Fibroblast of skin of scalp (primary cell): ENCODE measurements at places on chromosomes 6 and 20.

DNA sequence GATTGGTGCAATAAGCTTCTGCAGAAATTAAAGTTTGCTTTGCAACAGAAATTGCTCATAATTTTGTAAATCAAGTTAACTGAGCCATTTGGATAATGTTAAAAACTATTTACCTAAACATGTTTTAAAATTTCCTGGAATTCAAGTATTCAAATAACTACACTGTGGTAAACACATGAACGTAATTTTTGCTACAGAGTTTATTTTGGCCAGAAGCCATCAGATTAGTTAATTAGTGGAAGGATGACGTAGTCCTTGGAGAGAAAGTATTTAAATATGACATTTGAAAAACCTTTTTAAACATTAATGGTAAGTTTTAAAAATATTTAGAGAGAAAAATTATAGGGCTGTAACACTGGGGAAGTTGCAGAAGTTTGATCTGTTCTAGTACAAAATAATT is 121.2 kb upstream of the UST start:
- no peak for DNase-seq

- DNase-seq: peak; percentile 45
Measured at GRCh38 chr20:5569021-5569420, 181.2 kb upstream of the SHLD1 start.

DNA sequence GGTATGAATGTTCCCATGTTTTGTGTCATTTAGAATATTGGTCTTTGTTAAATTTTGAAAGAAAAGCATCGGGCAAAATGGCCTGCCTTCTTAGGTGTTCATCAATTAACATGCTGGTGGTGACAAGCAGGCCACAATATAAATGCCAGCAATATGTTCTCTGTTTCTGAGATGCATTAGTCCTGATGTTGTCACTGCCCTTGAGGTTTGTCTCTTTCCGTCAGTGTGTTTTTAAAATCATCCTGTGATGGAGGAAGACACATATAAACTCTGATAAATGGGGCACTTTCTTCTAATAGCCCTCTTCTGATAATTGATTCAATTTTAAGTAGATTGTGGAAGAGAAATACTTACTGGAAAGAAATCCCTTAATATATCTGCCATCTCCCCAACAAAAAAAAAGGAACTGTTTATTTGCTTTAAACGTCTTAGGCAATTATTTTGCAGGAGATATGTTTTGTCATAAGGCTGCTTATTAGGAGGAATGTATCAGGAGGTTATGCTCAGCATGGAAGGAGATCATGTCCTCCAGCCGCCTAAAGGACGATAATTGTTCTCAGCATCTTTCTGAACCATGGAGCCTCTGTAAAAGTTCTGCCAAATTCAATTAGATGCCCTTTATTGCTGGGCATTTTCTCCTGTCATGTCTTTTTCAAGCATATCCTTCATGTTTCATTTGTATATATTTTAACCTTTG is 134.1 kb downstream of the COL9A1 start:
- DNase-seq: no peak

- no peak for DNase-seq
Measured at GRCh38 chr20:31835554-31835953, 9.8 kb downstream of the FOXS1 start.

DNA sequence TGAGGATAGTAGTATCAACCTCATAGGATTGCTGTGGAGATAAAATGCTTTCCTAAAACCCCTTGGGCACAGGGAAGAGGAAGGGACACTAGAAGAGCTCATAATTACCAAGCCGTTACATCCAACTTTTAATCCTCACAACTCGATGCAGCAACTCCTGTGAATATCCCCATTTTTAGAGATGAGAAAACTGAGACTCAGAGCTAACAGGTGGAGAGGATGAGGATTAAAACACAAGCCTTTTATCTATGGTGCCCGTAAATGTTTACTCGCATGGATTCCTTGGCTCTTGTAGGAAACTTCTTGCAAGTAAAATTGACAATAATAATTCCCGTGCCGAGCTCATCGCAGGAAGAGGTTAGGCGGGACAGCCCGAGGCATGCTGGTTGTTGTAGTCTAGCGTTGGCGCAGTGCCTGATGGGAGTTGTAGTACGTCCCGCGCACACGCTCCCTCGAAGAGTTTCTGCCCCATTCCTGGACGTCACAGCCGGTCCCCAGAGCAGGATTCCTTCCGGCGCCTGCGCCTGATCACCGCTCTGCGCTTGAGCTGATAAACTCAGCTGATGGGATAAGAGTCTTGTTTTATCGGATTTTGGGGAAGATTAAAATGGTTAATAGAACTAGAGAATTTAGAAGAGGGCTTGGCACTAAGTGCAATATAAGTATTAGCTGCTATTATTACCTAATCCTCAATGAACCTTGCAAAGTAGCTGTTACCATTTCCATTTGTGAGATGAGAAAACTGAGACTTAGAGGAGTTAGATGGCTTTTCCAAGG is 2.8 kb upstream of the UBE2V1 start:
- peak; percentile 97 for DNase-seq

- DNase-seq: no peak
Measured at GRCh38 chr6:40540790-40541189, 46.4 kb downstream of the LRFN2 start.

DNA sequence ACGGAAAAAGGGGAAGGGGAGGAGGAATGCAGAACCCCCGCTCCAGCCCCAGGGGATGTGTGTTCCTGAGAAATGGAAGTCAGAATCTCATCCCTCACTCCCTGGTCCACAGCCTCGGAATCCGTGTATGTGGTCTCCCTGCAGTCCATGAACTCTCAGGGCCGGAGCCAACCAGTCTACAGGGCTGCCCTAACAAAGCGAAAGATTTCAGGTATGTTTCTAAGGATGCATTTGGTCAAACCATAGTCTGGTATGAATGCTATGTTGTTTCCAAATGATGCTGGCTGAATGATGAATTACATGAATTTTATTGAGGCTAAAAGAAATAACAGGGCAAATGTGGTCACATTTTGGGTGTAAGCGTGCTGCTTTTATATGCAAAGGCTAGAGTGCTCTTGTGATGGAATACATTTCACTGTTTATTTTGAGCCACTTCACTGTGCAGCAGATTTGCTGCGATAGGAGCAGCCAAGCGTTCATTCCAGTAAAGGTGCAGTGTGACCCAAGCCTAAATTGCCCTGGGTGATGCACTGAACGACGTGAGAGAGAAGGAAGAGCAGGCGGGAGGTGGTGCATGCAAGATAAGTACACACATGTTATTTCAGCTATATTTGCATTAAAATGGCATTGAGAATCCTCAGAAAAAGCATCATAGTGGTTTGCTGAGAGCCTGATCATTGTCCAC is 52.4 kb downstream of the FNDC1 start:
- DNase-seq: no peak

DNA sequence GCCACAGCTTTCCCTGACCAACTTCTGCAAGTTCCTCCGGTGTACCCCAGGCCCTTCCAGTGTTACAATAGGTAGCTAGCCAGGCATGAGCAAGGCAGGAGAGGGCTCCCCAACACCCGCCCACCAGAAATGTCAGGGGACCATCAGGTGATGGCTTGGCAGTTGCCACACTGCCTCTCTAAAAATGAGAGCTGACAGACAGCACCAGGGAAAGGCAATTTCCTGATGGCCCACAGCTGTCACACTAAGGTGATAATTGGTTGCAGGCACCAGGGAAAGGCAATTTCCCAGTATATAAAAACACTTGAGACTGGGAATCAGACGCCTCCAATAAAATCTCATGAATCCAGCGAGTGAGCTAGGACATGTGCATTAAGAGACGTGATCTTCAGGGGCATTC is 49.9 kb downstream of the PXDC1 start:
- DNase-seq: no peak

DNA sequence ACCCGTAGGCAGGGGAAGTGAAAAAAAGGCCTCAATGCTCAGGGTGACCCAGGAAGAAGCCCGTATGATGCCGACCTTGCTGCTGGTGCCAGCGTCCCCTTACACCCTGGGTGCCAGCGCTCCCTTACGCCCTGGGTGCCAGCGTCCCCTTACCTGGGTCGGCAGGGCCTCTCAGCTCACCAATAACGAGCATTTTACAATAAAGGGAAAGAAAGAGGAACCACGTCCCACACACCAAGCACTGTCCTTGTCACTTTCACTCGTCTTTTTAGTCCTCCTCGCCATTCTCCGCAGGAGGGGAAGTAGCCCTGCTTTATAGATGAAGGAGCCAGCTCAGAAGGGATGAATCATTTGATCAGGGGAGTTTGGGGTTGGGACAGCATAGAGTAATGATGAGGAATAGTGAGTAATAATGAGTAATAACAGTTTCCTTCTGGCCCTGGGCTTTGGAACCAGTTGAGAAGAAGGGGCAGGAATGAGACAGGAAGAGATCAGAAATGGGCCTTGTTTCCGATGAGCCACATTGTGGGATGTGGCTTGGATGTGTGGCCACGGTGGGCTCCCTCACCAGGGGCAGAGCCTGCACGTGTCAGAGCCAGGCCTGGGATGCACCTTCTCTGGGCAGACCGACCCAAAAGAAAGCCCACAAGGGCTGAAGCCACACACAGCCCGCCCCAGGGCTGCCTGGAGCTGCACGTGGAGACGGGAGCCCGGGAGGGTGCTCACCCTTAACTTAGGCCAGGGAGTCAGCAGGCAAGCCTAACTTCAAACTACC is 75.7 kb downstream of the SYNJ2 start:
- DNase-seq: peak; percentile 96

DNA sequence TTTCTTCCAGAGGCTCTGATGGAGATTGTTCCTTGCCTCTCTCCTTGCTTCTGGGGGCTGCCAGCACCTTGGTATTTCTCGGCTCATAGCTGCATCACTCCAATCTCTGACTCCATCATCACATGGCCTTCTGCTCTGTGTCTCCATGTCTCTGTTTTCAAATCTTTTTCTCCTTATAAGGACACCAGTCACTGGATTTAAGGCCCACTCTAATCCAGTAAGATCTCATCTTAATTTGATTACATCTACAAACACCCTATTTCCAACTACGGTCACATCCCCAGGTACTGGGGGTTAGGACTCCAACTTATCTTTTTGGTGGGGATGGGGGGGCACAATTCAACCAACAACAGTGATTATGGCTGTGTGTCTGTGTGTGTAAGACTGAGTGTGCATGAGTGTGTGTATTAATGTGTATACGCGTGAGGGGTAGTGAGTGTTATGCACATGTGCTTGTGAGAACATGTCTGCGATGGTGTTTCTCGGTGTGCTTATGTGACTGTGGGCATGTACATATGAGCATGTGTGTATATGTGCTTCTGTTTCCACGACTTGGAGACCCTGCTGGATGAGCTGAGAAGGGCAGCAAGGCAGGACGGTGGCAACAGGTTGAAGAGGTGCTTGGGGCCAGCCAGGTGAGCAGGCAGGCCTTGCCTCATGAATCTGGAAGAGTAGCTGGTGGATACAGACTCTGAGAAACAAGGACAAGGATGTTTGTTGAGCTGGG is 130.5 kb downstream of the MRPL14 start:
- DNase-seq: no peak

GRCh38 chr6:146111881-146112450 is 83.1 kb downstream of the GRM1 start:
- no peak for DNase-seq

- no peak for DNase-seq
Measured at GRCh38 chr20:3934624-3935023, 45.4 kb downstream of the PANK2 start.
